ENCODE measurements at places on chromosomes 2 and 18.

GRCh38 chr2:217960351-217960750 lies 42.4 kb downstream of the TNS1 start:
- DNase-seq, result no peak

- no peak for DNase-seq
Observed at GRCh38 chr2:15753233-15753798, 161.6 kb downstream of the DDX1 start.

GRCh38 chr2:16470936-16471490 lies 194.6 kb downstream of the CYRIA start:
- no peak for DNase-seq

DNA sequence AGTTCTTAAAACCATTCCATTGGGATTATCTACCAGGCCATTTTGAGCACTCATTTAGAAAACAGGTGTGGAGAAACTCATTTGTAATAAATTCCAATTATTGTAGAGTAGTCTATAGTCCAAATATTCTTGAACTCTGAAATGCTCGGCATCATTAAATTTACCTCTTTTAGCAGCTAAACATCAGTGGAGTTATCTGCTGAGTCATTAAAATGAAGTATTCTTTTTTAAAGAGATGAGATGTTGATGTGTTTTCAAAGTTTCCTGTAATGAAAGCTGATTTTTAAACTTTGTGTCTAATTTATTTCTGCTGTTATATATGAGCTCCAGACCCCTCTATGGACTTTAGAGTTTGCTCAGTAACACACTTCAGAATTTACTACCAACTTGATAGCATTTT lies 1635.2 kb downstream of the SUCLG1 start:
- no peak for DNase-seq

GRCh38 chr18:79511671-79512301 lies 116.1 kb downstream of the NFATC1 start:
- no peak for DNase-seq

DNA sequence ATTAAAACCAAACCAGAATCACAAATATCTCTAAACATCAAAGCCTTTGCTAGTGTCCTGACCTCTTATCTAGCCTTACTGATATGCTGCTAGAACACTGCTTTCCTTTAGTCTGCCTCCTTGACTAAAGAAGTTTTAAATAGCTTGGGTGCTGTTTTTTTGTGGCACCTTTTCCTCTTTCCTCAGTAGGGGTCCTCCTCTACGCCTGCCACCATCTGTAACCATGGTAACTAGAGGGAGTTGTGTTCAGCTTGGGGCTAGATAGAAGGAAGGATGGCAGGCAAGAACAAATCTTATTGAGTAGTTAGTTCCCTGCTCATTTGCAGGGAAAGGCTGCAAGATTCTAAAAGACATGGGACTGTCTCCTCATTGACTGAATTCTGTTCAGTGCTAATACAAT lies 86.0 kb downstream of the TAF4B start:
- no peak for DNase-seq

GRCh38 chr18:49698525-49699025 lies 114.8 kb downstream of the ACAA2 start:
- DNase-seq, result no peak

- DNase-seq, result no peak
Observed at GRCh38 chr2:240423788-240424191, 11.7 kb upstream of the GPC1 start.

DNA sequence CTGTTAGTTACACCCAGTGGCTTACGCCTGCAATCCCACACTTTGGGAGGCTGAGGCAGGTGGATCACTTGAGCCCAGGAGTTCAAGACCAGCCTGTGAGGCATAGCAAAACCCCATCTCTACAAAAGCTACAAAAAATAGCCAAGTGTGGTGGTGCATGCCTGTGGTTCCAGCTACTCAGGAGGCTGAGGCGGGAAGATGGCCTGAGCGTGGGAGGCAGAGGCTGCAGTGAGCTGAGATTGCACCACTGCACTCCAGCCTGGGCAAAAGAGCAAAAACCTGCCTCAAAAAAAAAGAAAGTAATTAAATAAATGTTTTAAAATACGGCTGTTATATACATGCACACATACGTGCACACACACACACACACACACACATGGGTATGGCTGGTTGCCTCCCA lies 194.8 kb downstream of the HDAC4 start:
- no peak for DNase-seq

DNA sequence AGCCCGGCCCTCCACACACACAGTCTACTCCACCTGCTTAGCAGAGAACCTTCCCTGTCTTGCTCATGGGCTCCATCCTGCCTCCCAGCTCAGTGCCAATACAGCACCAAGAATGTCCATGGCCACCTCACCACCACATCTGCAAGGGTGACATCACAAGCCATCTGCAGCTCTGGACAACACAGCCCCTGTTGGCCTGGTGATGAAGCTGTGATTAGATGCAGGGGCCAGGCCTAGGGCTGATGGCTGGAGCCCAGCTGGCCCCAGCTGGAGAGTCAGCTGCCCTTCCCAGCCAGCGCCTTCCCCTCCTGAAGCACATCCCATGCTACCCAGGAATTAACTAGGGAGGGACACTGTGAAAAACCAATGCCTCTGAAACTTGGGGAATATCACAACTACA lies 91.1 kb downstream of the TTC32 start:
- no peak for DNase-seq

DNA sequence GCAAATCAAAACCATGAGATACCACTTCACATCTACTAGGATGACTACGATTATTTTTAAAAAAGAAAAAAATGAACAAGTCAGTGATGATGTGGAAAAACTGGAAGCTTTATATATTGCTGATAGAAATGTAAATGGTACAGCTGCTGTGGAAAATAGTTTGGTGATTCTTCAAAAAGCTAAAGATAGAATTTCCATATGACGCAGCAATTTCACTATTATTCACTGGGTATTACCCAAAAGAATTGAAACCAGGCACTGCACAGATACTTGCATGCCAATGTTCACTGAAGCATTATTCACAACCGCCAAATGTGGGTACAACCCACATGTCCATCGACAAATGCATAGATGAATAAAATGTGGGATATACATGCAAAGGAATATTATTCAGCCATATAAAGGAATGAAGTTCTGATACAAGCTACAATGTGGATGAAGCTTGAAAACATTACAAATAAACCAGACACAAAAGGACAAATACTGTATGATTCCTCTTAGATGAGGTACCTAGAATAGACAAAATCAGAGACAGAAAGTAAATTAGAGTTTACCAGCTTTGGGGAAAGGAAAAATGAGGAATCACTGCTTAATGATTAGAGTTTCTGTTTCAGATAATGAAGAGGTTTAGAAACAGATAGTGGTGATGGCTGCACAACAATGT lies 11.1 kb downstream of the RTTN start:
- DNase-seq, result no peak

- peak; percentile 50 for DNase-seq
Observed at GRCh38 chr2:155310589-155310988, 612.1 kb downstream of the KCNJ3 start.

- DNase-seq, result no peak
Observed at GRCh38 chr2:67082813-67083212, 314.3 kb upstream of the ETAA1 start.

GRCh38 chr2:97966545-97967215 lies 29.1 kb downstream of the TMEM131 start:
- DNase-seq, result no peak

DNA sequence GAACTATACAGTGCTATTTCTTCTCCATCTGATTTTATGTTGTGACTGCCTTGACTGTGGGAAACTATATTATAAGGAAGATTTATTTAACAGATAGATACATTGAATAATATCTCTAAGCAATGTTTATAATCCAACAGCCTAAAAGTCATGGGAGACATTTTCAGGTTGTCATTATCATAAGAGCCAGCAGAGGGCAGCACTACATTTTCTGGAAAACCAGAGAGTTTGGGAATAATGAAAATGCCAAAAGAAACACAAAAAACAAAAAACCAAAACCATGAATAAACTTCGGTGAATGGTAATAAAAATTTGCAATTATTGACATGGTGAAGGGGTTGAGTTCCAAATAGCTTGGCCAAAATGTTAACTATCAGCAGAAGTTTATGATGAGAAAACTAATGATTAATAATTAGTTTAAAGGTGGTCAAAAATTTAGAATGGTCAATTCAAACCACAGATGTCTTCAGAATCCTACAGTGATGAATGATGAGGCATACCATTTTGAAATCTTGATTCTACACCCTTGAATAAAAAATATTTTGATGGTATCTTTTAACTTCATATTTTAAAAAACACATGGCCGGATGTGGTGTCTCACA lies 4.7 kb downstream of the EEF1B2 start:
- DNase-seq, result peak; percentile 27

DNA sequence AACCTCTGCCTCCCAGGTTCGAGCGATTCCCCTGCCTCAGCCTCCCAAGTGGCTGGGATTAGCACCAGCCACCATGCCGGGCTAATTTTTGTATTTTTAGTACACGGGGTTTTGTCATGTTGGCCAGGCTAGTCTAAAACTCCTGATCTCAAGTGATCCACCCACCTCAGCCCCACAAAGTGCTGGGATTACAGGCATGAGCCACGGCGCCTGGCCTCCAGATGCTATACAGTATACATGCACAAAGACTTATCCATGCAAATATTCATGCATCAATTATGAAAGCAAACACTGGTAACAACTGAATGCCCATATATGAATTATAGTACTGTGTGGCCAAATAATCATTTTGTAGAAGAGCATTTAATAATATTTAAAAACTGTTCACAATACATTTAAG lies 36.0 kb upstream of the SOS1 start:
- DNase-seq, result no peak

- no peak for DNase-seq
Observed at GRCh38 chr2:178845566-178846457, 38.6 kb upstream of the TTN start.

DNA sequence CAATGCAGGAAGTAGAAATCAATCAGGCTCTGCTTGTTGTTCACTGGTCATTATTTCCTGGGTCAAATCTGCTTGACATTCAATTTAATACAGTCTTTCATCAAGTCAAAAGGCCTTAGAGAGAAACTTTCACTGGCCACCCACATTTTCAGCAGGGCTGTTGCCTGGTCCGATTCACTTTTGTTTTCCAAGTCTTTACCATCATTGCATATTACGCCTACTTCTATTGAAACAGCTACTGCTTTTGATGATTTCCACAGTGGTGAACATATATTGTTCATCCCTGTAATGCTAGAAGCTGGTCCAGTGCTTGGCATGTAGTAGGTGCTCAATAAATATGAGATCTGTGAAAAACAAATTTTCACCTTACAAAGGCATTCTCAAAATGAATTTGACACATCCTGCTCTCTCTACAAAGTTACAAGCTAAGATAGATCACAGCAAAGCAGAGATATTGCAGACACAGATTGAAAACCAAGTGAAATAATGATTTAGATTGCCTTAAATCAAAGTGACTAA lies 600.1 kb downstream of the ARHGAP15 start:
- no peak for DNase-seq

DNA sequence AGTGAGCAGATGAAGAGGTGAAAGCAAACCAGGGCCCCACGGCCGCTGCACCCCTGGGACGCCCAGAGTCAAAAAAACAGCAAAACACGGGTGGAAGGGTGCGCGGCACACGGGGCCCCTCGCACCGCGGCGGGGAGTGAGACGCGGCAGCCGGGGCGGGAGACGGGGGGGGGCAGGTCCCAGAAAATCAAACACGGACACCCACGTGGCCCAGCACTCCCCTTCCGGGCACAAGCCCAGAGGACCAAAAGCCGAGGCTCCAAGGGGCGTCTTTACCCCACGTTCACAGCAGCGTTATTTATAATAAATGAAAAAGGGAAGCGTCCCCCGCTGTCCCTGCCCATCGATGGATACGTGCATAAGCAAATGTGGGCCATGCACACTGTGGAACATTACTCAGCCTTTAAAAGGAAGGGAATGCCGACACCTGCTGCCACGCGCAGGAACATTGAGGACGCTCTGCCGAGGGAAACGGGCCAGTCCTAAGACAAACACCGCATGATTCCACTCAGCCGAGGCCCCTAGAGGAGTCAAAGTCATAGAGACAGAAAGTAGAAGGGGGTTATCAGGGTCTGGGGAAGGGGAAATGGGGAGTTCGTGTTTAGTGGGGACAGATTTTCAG lies 677 bp upstream of the COPS9 start:
- no peak for DNase-seq

DNA sequence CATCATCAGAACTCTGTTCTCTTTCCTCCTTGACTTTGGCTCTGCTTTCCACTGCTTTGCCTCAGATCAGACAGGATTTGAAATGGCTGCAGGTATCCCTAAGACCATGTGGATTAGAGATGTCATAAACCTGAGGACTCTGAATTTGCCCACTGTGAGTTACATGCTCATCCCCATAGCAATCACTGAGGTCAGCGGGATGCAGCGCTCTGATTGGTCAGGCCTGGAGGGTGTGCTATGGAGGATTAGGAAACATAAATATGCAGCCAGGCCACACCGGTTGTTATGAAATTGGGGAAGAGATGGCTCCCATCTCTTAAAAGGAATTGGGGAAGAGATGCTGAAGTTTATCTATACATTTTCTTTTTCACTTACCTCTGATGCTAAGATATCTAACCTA lies 73.7 kb upstream of the DNAJC10 start:
- DNase-seq, result peak; percentile 55

GRCh38 chr18:52679354-52679753 lies 339.4 kb downstream of the DCC start:
- DNase-seq, result no peak

DNA sequence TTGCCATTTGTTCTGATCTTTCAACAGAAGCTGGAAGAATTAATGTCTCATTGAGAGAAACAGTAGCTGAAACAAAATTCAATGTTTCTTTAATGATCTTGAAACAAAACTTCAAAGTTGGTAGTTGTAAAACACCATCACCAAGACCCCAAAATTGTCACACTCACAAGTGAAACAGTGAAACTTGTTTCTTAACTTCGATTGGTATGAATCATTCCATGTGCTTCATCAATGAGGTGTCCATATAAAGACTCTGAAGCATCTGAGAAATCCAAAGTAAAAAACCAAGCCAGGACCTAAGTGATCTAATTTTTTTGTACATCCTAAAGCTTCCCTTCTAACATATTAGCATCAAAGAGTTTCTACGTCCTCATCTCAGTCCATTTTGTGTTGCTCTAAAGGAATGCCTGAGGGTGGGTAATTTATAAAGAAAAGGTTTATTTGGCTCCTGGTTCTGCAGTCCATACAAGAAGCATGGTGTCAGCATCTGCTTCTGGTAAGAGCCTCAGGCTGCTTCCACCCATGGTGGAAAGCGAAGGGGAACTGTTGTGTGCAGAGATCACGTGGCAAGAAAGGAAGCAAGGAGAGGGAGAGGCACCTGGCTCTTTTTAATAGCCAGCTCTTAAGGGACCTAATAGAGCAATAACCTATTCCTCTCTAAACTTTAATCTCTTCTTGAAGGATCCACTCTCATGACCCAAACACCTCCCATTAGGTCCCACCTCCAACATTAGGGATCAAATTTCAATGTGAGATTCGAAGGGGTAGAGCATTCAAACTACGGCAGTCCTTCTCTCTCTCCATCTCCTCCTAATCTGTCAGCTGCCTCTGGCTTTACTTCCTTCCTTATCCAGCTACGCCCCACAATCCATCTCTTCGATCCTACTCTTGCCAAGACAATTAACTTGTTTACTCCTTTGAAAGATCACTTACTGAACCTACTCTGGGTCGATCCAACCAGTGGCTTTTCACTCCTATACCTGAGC lies 20.7 kb upstream of the TLK1 start:
- no peak for DNase-seq

Measured in OCI-LY7 (cell line).